H7 (cell line): ENCODE measurements at places on chromosomes 11 and 22.

DNA sequence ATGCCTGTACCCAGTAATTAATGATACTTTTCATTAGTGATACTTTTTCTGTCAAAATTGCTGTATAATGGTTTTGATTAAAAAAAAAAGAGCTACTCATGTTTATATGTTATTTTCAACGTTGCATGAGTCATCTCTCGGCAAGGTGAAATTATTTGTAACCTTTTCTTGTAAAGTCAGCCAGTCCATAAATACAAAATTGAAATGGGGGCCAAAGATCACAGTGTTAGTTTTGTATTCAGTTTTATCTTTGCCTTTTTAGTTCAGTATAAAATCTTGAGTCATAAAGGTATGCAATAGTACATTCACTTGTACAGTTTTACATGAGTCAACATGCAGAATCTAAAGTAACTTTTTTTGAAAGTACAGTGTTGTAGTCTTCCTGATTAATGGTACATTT, 4.3 kb downstream of the ARHGEF12 start:
- DNase-seq: no peak

- DNase-seq: peak; percentile 87
Measured at GRCh38 chr22:29479417-29480261, at the start of gene NEFH. TSS of gene NEFH (plus strand) at chr22:29480218. CDS start at chr22:29480263, 45 bp downstream.

GRCh38 chr11:86514453-86514852, 139.8 kb downstream of the CCDC81 start:
- no peak for DNase-seq

DNA sequence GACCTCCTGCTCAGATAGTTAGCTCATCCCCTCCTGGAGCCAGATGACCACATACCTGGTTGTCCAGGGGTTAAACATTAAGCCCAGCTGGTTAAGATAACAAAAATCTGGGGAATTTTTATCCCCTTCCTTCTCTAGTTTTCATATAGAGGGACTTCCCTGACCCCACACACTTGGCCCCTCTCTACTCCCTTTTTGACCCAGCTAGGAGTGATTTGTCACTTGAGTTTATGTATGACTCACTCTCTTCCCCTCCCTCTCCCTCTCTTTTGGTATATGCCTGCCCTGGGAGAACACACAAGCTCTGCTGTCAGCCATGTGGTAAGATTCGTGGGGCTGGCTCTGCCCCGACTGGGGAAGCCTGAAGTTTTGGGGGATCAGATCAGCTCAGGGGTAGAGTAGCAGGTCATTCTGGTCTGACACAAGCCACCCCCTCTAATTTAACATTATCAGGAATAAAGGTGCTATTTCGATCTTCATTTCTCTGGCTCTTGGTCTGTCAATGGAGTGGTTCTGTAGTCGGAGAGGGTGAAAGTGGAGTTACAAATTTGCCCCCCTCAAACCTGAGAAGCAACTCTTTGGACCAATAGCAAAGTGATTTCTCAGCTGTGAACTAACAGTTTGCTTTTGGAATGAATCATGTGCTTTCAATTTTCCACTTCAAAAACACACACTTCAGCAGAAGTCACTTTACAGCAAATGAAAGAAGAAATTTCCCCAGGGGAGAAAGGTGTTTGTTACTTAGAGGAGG, 415.3 kb upstream of the CADM1 start:
- no peak for DNase-seq

DNA sequence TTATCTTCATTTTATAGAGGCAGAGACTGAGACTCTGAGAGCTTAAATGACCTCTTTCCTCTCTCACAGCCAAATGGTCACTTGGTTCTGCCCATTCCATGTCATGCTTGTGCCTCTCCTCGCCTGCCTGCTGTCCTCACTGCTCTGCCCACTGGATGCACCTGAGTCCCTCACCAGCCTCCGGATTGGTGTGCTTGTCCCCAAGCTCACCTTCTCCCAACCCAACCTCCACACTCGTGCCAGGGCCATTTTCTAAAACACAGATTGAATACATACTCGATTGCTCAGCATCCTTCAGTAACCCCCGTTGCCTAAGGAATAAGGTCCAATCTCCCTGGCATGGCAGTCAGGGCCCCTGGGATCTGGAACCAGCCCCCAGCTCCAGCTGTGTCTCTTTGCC, 28.4 kb upstream of the NECTIN1 start:
- DNase-seq: no peak

DNA sequence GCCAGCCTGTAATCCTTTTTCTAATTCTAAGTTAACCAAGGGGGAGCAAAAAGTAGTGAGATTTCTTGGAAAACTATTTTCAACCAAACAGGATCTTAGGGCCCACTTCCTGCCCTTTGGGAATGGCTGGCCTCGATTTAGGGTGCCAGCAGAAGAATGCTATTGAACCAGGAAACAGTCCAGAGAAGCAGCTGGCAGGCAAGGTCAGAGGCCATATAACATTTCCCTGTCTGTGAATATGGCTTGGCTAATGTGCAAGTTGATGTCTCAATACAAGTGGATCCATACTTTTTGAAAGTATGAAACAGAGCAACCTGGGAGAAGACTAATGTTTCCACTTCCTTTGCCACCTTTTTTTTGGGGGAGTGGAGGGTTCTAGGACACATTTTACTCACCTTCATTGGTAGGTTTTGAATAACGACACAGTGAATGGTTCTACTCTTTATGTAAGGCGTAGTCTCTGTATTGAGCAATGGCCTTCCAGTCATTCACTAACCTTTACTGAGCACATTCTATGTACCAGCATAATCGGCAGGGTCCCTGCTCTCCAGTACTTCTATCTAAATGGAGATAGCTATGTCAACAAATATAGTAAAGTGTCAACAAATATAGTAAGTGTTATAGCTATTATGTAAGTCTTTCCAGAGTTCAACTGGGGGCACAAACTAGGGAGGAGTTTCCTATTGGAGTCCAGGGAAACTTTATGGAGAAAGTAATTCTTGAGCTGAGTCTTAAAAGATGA, 34.2 kb upstream of the RRM1 start:
- DNase-seq: no peak

- peak; percentile 14 for DNase-seq
Measured at GRCh38 chr22:28711820-28712777, 29.5 kb downstream of the CHEK2 start.

DNA sequence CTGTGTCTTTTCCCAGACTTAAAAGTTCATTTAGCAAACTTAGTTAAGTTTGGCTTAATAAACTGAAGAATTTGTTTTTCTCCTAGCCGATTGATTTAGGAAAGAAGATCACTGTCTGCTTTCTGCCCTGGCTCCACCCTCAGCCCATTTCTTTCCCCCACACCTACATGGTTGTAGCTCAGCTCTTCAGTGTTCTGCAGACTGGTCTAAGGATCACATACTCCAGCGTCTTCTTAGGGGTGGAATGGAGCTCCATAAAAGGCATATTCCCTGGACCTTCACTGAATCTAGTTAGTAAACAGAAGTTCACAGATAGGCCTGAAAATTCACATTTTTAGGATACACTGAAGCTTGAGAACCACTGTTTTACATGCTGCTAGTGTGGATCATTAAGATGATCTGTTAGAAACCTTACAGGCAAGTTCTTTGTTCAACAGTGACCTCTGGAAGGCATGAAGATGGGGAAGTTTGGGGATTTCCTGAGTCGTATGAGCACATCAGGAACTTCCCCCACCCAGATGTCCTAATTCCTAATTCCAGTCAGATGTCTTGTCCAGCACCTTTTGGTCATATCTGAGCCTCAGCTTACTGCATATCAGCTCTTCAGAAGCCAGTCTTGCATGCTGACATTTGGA, 16.8 kb downstream of the PIWIL4 start:
- no peak for DNase-seq

- no peak for DNase-seq
Measured at GRCh38 chr11:15801616-15802015, 554.7 kb downstream of the SOX6 start.

GRCh38 chr11:68714060-68714856, 29.9 kb downstream of the GAL start:
- no peak for DNase-seq
